ENCODE measurements at places on chromosomes 5 and 9.

DNA sequence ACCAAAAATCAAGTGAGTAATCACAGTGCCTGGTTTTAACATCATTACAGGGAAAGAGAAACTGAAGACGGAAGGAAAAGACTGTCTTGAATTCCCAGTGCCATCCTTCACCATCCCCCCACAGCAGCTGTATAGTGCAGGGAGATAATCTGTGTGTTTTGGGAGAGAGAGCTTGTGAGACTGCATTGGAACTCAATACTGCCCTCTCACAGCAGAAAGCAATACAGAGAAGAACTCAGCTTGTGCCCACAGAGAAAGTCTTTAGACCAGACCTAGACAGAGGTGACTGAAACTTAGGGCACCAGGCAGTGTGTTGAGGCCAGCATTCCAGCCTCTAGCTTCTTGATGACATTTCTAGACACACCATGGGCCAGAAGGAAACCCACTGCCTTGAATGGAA, 754.7 kb upstream of the CDH6 start:
- no peak for DNase-seq

GRCh38 chr5:106634375-106634774, 1036.4 kb downstream of the EFNA5 start:
- no peak for DNase-seq

- no peak for DNase-seq
Measured at GRCh38 chr5:150318613-150319483, 16.1 kb upstream of the ARSI start.

- DNase-seq = no peak
Measured at GRCh38 chr9:7033076-7034045, 275.6 kb downstream of the KDM4C start.

DNA sequence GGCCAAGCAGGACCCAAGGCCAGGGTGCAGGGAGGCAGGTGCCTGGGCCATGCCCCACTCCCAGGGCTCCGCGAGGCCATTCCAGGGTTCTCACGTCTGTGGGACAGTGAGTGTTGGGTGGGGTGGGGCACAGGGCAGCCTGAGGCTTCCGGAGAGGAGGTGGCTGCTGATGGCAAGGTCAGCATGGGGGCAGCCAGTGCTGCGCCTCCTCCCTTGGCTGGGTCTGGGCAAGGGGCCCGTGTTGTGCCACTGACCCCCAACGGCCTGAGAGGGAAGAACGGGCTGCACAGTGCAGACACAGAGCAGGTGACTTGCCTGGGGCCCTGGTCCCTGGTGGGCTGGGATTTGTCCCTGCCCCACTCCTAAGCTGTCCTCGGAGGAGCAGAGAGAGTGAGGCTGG, 82.1 kb downstream of the RXRA start:
- DNase-seq = peak; percentile 76

DNA sequence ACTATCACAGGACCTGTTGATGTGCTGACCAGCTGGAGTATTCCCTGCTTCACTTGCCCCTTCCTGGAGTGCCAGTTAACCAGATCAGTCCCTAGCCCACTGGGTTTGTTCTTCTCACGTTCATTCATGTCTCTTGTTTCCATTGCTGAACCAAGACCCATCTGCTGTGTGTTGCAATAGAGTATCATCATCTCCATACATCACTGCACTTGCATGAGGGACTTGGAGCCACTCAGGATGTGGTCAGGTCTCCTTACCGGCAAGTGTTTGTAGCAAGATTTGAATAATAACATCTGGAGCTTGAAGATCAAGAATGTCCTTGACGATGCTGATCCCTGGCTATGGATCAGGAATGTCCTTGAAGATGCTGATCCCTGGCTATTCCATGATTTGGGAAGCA, 358.6 kb downstream of the IRX1 start:
- no peak for DNase-seq
